ENCODE measurements at places on chromosomes 6 and 20. TPM values are rescaled to one million over a fixed set of nuclear protein-coding genes. Genes with fewer than 3 reads are reported as not detected.

Gene MCHR2
- total RNA-seq, result not detected

Gene LAMA5
- 176 TPM for total RNA-seq

Gene BPIFB1
- not detected for total RNA-seq

GRCh38 chr6:129992881-129993280, 25.5 kb upstream of the L3MBTL3 start:
- H3K4me3 ChIP-seq, result no peak overlapping the region
- DNase-seq, result no peak
- no peak overlapping the region for H3K27ac ChIP-seq

DNA sequence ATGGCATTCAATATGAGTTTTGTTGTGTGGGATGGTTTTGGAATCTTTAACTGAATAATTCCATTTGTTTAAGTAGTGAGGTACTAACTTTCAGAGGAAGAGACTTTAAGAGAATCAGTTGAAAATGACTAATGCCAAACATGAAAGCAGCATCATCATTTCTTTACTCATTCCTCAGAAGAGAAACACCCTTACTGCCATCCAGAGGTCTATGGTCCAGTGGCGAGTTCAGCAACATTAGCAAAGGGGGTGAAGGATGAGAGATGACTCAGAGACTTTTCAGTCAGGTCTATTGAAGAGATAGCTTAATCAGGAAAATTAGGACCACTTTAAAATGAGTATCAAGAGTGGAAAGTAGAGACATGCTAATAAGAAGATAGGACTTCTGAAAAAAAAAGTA, 118.8 kb downstream of the COL19A1 start:
- no peaks in the 10 kb centered on the region for H3K27me3 ChIP-seq
- no peak for DNase-seq
- no peaks in the 10 kb centered on the region for H3K4me1 ChIP-seq
- no peak overlapping the region for H3K27ac ChIP-seq
- no peak overlapping the region for H3K4me3 ChIP-seq

- no peak overlapping the region for H3K27ac ChIP-seq
- peaks cover 32% of the 10 kb centered on the region for H3K36me3 ChIP-seq
Measured at GRCh38 chr20:48745330-48745729, 82.5 kb downstream of the PREX1 start.

DNA sequence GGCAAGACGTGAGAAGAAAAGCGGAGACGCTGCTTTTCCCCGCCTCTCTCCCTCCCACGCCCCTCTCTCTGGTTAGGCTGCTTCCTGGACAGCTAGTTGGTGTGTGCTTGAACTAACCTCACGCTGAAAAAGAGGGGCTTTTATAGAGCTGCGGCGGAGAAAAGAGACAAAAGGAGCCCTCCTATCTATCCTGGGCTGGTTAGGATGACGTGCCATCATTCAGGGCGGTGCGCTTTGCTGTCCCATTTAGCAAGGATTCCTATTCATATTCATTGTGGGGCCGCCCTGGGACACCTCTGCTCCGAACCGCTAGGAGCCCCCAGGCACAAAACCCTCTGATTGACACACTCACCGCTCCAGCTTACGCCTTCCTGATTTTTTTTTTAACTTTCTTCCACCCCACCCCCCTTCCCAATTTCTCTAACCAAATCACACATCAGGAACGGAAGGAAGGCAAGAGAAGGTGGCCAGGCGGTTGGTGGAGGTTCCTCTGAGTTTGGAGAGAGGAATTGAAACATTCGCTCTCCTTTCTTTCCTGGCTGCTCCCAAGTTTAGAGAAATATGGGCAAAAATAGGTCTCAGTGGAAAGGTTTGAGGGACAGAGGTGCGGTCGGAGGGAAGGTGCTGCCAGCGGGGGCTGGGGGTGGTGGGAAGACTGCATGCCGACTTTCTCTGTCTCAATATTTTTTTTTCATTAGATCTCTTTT, at the start of gene OLIG3:
Gene OLIG3, minus strand, starts transcription at position 114 of the 707 bp plus-strand sequence. CDS start 224 bp downstream, outside the sequence.
- peaks cover 4% of the 10 kb centered on the region for H3K27me3 ChIP-seq
- no peak within 1 kb of the TSS for H3K27ac ChIP-seq
- DNase-seq, result no peak
- H3K4me3 ChIP-seq, result no peak within 1 kb of the TSS
- no peaks in the 10 kb centered on the region for H3K36me3 ChIP-seq
- no peaks in the 10 kb centered on the region for H3K4me1 ChIP-seq

Measured in tibial nerve (tissue), 4 donors.